NCI-H524 treated with DMSO at 0.1 percent for 48 hours (cell line): ENCODE measurements at places on chromosomes 7 and 10.

DNA sequence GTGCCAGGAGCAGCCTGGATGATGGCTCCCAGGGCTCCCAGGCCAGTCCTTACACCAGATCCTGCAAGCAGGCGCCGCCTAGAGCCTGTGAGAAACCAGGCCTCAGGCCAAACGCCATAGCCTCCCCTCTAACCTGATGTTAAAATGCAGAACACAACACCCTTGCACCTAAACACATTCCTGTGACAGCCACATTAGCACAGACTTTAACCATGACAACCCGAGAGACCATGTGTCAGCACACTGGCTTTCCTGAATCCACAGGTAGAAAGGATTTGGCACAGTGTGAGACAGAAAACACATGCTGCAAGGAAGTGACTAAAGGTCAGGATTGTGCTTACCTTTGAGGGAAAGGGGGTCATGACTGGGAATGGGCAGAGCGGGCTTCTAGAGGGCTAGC is 59.9 kb downstream of the SGMS1 start:
- no peak for DNase-seq

GRCh38 chr7:130943981-130944380 is 210.0 kb upstream of the KLF14 start:
- no peak for DNase-seq

- DNase-seq = no peak
Measured at GRCh38 chr7:140937702-140938264, 13.1 kb upstream of the BRAF start.

DNA sequence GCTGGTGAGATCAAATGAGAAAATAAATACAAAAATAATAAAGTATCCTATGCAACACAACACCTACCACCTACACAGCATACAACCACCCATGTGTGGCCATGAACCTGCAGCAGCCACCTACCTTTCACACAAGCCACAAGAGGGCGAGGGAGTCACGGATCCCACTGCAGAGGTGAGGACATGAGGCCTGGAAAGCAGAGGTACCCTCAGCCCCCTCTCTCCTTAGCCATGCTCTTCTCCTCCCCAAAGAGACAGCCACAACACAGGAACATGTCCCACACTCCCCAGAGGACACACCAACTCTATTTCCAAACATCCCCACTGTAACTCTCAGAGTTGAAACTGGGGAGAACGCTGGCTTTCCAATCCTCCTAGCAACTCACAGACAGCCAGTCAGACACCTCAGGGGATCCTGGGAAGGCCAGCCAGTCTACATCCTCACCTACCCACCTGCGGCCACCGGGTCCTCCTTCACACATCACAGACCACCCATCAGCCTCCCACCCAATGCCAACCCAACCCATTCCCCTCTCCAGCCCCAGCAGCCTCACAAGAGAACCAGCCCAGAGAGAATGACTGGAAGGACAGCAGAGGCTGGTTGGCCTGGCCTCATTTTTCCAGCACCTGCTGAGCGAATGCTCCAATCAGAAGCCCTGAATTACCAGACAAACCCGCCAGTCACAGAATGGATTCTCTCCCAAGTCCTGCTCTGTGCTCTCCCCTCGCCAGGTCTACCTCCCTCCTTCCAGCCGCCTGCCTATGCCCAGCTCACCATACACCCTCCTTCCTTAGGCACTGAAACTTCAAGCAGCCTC is 18.4 kb downstream of the DLG5 start:
- no peak for DNase-seq

DNA sequence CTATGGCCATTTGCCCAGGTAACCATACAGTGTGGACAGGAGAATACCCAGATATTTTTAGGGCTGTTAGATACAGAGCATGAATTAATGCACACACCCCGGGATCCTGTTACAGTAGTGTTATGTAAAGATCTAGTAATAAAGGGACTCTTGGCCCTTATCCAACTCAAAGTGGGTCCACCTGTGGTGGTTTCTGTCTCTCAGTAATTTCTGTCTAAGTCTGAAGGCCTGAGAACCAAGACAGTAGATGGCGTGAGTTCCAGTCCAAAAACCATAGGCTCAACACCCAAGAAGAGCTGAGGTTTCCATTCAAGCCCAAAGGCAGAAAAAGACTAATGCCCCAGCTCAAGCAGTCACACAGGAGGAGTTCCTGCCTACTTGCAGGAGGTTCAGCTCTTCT is 277.7 kb downstream of the ZEB1 start:
- DNase-seq = no peak

- no peak for DNase-seq
Measured at GRCh38 chr7:7668706-7669105, 28.2 kb downstream of the UMAD1 start.

DNA sequence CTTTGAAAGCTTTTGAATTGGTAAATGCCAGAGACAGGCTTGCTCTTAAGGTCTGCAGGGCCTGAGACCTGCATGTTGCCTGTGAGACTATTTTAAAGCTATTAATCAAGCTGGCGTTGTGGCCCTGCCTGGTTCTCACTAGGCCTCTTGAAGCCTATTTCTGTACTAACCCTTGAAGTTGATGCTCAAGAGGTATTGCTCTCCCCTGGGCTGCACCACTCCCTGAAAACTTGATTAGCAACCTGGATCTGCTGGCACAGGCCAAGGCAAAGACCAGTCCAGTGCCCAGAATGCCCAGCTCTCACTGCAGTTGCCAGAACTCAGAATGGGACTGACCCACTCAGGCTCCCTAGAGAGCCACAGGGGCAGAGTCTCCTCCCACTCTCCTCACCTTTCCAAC is 220.0 kb upstream of the MEOX2 start:
- no peak for DNase-seq

DNA sequence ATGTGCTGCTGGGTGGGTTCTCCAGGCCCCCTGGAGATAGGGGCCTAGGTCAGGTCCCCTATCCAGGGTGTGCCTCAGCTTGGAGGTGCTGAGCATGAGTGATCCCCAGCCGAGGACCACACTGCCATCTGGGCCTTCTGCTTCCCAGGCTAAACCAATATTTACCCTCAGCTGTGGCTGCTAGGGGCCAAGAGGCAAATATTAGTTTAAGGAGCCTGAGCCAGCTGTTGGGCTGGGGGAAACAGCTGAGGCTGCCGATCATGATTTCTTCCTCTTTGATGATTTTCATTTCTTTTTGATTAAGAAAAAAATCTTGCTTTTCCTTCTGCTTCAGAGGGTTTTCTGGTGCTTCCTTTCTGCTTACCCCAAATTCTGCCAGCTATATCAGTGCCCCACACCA is 83.4 kb downstream of the NEURL1 start:
- DNase-seq = no peak

GRCh38 chr10:89302625-89303024 is 779 bp downstream of the IFIT2 start:
- no peak for DNase-seq

DNA sequence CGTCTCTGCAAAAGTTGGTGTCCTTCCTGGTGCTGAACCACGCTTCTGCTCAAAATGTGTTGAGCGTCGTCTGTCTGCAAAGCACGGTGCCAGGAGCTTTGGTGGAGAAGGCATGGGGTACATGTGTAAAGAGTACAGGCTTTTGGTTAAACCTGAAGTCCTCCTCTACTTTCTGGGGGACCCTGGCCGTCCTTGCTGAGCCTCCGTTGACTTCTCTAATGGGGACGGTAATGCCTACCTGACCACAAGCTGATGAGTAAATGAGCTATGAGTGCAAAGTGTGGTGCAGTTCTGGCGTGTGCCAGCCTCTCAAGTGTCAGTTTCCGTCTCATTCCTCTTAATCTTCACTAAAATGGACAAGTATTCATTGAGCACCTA is 527 bp upstream of the HERPUD2 start:
- no peak for DNase-seq

GRCh38 chr7:157757211-157757610 is 420.4 kb downstream of the DNAJB6 start:
- DNase-seq = no peak

DNA sequence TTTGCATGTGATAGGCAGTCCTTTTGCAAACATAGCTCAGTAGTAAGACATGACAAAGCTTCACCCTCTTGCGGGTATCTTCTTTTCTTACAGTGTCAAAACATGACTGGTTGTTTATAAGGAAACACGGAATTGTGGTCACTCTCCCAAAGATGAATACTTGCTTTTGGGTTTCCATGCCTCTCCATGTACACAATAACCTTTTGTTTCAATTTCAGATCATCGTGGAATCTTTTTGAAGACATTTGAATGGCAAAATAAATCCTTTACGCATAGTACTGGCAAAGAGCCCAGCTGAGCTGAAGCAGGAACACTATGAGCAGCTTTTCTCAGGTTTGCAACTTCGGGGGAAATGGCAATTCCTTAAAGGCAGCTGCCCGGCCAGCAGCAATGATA is 156.8 kb upstream of the FRMD4A start:
- no peak for DNase-seq

GRCh38 chr7:110922906-110923305 is 168.0 kb upstream of the LRRN3 start:
- no peak for DNase-seq

DNA sequence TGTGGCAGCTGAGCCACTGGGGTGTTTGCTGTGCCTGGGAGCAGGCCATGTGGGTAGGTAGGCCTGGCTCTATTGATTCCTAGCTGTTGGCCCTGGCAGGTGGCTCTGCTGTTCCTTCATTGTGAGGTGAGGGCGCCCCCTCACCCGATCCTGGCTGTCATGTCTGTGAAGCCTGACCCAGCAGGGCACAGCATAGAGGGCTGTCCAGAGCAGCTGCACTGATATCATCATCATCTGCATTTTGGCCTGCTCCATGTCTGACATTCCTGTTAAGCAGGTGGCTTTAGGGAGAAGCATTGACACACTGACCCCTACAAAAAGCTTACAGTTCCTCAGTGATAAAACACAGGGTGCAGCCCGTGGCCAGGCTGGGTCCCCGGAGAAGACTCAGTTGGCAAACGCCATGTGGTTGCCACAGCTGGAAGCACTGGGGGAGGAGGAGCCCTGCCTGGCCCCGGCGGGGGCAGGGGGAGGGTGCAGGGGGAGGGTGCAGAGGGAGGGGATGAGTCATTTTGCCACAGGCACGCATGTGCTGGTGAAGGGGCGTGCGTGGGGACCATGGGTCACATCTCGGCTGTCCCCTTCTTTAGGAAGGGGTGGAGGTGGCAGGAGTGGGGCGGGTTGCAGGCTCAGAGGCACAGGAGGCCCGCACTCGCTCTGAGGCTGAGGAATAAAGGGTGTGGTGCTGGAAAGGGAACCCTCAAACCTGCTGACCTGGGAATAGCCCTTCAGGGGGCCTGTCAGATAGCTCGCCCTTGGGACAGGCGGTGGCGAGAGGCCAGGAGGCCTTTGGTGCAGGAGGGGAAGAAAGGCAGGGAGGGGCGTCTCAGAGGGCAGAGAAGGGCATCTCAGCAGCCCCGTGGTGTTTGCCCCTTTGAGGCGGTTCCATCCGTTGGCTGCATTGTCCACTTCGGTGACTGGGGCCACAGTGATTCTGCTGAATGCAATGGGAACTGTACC is 31.6 kb downstream of the IKZF1 start:
- DNase-seq = no peak

GRCh38 chr10:8042721-8043568 is 11.5 kb upstream of the GATA3 start:
- DNase-seq = no peak

DNA sequence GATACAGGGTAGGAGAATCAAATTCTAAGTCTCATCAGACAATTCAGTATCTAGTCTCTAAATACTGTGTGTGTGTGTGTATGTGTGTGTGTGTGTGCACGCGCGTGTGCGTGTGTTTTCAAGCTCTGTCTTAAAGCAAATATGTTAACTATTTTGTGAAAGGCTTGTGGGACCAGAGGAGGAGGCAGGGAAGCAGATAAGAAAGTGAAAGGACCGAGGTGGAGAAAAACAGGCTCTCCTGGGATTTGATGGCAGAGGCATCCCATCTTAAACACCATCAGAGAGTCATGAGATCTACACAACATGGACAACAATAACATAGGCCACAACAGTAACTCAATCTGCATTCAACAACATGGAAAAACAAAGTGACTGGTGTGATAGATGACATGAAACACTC is 67.1 kb downstream of the PIP4K2A start:
- no peak for DNase-seq
